Stimulated activated CD8-positive, alpha-beta memory T cell treated with anti-CD3 and anti-CD28 coated beads, Interleukin-15, amount 100 ng/mL, for 48 hours (primary cell): ENCODE measurements at places on chromosomes 11 and 22.

- no peak for DNase-seq
Measured at GRCh38 chr11:1307998-1308742, 1.3 kb downstream of the TOLLIP start.

GRCh38 chr11:9568854-9569587, 4.4 kb upstream of the WEE1 start:
- no peak for DNase-seq

- no peak for DNase-seq
Measured at GRCh38 chr22:45896964-45897538, 79.9 kb downstream of the WNT7B start.

DNA sequence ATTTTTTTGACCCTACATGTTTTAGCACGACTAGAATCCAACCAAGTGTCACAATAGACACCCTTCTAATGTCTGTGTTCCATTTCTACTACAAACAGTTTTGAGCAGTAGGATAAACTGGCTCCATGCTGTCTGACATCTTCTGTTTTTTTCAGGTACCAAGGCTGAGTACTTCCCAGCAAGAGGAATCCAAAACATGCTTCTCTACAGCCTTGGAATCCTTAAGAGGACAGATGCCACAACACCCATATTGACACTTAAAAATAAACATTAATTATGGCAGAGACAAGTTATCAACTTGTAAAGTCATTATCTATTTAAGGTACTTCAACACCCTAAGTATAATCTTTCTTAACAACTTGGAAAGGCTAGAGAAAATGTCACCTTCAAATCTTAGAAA, 54.2 kb downstream of the LGR4 start:
- no peak for DNase-seq

DNA sequence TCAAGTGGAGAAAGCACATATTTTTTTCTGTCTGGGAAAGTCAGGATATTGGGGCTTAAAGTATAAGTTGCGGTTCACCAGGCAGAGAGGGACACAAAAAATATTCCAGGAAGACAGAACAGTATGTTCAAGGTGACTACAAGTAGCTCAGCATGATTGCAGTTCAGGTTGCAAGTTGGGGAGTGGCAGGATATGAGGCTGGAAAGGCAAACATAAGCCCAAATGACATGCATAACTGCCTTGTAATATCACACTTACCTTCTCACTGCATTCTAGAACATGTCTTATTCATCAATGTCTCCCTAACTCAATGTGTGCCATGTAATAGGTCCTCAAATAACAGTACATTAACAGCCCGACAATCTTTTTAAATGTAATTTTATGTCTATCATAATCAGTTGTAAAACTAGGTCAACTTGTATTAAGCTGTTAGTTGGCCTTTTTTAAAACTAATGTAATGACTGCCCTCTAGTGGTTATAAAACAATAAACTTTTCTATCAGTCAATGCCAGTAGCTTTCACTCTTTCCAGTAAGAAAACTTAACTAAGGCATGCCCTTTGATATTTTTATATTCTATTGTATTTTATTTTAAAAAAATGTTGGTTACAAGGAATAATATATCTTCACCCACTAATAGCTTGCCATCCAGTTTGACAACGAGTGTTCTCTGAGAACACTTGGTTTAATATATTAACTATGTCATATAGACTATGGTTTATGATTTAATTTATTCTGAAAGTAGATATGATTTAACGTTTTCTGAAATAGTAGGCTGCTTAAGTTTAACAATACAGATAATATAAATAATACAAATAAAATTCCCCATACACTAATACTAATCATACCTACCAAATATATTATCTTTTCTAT, 39.4 kb upstream of the CFAP300 start:
- no peak for DNase-seq
